ENCODE measurements at places on chromosomes 12 and 14.

DNA sequence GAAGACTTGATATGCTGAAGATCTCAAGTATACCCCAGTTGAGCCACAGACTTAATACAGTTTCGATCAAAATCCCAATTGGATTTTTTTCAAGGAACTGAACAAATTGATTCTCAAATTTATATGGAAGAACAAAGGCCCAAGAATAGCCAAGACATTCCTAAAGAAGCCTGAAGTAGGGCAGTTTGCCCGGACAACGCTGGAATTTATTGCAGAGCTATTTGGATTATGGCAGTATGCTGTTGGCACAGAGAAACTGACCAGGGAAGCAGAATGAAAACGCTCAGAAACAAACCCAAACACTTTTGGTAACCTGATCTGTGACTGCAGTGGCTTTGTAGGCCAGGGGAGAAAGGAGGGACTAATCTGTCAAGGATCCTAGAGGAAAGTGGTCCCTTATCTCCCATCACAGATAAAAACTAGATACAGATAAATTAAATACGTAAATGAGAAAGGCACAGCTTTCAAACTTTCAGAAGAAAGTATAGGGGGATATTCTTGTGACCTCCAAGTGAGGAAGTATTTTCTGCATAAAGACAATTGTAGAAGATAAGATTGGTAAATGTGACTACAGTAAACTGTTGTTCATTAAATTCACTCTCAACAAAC lies 35.9 kb upstream of the GSC start:
- no peak for DNase-seq

DNA sequence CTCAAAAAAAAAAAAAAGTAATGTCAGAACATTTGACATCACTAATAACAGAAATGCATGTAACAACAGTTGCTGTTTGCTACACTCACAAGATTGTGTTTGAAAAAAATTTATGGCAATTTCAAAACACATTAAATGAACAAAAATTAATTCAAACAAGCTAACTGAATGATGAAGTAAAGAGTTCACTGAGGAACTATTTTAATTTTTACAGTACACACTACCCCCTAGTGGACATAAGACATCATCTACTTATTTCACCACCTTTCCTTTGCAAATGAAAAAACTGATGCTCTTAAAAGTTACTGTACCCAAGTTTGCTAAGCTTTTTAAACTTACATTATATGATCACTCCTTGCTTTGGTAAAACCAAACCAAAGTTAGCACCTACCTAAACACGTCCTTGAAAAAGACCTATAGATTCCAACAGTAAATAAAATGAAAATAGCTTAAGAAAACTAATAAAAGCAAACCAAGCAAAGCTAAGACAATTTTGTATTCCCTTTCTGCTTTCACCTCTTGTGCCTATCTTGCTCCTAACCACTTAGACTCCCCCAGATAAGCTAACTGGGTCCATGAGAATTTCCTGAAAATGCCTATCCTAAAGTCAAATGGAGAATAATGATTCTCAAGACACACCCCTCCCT lies 22.2 kb downstream of the UBE2N start:
- DNase-seq: peak; percentile 42

GRCh38 chr12:92492291-92492690 lies 210.5 kb upstream of the PLEKHG7 start:
- no peak for DNase-seq

DNA sequence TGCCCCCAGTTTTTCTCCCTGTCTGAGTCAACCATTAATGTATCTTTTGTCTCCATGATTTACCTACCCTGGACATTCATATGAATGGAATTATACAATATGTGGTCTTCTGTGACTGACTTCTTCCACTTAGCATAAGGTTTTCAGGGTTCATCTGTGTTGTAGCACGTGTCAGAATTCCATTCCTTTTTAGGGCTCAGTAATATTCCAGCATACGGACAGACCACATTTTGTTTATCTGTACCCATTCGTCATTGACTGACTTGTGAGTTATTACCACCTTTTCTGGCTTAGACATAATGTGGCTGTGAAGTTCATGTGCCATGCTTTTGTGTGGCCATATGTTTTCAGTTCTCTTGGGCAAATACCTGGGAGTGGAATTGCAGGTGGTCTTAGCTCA lies 37.9 kb downstream of the TSPAN9 start:
- DNase-seq: no peak

- no peak for DNase-seq
These were observed 31.9 kb downstream of the CACNA1C start for GRCh38 chr12:2084553-2085296.

DNA sequence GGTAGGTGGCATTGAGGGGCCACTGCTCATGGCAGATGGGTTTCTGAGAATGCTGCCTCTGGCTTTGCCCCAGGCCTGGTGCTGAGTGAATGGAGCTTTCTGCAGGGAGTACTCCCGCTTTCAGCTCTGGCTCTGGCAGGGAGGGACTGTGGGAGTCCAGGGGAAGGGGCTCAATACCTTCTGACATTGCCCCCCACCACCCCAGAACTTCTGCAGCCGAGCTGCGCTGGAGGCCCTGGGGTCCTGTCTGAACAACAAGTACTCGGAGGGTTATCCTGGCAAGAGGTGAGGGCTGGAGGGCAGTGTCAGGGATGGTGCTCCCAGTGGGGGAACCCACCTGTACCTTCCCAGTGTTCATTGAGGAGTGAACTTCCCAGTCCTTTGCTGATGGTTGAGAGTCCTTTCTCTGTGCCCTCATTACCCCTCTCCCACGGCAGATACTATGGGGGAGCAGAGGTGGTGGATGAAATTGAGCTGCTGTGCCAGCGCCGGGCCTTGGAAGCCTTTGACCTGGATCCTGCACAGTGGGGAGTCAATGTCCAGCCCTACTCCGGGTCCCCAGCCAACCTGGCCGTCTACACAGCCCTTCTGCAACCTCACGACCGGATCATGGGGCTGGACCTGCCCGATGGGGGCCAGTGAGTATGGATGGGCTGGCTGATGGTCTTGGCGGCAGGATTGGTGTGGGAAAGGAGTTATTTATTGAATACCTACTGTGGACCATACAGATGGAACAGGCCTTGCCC lies 1.9 kb downstream of the SHMT2 start:
- DNase-seq: no peak

DNA sequence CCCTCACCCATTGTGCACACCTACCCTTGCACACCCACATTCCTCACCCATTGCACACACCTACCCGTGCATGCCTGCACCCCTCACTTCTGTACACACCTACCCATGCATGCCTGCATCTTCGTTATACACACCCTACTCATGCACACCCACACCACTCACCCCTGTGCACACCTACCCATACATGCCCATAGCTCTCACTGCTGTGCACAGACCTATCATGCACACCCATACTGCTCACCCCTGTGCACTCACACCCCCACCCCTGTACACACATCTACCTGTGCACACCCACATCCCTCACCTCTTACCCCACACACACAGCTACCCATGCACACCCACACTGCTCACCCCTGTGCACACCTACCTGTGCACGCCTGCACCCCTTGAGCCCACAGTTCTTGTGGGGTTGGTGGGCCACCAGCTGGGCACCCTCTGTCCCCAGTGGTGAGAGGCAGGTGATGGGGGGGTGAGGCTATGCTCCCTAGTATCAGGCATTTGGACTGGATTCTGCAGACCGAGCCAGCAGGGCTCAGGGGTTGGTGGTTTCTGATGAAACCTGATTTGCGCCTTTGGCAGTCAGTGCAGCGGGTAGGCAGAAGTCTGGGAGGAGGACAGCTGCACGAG lies 15.6 kb downstream of the CEP170B start:
- DNase-seq: no peak

GRCh38 chr12:10369557-10370415 lies 20.1 kb downstream of the KLRK1 start:
- DNase-seq: no peak

DNA sequence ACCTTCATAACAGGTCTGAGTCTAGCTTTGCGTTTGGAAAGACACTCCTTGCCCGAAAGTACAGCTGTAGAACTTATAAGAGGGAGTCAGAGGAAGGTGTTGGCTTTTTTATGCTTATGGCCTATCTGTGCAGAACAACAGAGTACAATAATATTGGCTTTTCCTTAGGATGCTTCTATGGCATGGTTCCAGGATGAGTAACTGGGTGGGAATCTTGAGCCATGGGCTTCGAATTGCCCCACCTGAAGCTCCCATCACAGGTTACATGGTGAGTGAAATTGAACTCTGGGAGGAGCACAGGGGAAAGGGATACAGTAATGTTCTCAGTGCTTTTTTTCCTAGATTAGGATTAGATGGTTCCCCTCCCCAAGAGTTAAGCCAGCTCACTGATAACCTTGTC lies 13.0 kb downstream of the PARP2 start:
- peak; percentile 26 for DNase-seq

- peak; percentile 78 for DNase-seq
These were observed 226.9 kb upstream of the CRY1 start for GRCh38 chr12:107320033-107320928.

GRCh38 chr12:48340943-48341342 lies 9.8 kb downstream of the ZNF641 start:
- no peak for DNase-seq

DNA sequence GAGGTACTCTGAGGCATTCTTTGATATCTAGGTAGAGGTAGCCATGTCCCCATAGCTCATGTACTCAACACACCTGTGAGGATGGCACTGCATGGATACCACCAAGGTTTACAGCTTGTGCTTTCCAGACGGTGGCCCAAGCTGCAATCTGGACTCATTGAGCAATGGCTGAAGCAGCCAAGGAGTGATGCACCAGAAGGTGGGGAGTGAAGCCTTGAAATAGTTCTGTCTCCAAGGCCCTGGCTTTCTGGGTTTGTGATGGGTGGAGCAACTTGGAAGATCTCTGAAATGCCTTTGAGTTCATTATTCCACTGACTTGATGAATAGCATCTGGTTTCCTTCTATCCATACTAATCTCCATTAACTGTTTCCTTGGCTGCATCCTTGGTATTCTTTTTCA lies 290.0 kb upstream of the NOVA1 start:
- DNase-seq: no peak

DNA sequence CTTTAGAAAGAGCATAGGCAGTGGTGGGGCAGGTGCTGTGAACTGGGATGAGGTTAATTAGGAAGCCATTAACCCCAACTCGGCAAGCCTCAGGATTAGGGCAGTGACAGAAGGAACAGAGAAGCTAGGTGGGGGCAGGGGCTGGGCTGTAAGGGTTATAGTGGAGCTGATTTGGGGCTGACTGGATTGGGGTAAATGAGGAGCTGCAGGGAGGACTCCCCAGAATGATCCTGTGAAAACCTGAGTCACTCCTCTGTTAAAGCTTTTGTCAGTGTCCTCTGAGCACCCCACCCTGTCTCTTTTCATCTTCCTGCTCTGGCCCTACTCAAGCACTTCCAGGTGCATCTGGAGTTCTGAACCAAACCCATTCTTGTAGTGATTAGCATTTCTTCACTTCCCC lies 4.4 kb downstream of the KLC1 start:
- DNase-seq: no peak

GRCh38 chr14:104580961-104581360 lies 1.4 kb downstream of the C14orf180 start:
- no peak for DNase-seq

DNA sequence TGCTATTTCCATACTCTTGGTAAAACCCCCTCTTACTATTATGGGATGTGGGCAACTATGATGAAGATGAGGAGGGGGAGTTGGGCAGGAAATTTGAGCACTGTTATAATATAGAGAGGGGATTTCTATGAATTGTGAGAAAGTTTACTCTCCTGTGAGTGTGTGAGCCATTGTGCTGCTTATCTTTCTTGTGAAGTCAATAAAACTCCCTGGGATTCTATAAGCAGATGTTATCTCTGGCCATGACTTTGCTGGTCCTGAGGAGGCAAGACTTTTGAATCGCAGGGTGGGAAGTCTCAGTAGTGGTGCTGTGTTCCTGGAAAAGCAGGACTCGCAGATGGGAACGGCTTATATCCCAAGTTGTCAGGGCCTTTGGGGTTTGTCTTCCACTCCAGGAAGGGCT lies 62.2 kb downstream of the EMP1 start:
- DNase-seq: no peak

DNA sequence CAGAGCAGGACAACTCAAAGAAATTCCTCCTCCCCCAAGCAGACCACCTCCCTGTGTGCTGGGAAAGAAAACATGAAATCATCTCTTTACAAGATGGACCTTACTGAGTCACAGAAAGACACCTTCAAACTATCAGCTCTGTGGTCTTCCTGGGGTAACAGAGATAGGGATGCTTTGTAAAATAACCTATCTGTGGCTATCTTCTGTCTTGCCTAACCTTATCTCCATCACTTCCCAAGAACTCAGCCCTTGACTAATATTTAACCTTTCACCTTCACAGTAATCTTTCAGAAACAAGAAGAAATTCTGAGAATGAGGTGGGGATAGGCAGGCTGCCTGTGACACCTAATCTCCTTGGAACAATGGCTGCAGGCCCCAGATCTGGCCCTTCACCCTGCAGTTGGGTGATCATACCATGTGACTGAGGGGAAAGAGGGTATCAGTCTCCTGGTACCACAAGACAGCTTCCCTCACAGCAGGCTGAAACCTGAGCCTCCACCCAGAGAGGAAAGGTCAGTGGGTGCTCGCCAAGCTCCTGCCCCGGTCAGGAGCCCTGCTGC lies 27.4 kb upstream of the CEBPE start:
- no peak for DNase-seq

DNA sequence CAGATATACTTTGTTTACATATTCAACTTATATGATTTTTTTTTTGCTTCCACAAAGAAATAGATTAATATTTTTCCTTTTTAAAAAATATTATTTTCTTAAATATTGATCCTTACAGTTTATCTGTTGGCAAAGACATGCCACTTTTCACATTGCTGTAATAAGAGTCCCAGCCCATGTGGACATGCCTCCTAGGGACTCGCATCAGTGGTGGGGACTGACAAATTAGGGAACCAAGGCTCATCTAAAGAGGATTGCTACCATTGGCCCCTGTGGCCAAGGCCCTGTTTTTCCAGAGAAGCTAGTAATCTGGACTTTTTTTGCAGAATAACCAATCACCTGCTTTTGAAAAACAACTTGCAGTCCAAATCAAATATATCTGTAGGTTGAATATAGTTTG lies 27.8 kb upstream of the BMAL2 start:
- DNase-seq: no peak

DNA sequence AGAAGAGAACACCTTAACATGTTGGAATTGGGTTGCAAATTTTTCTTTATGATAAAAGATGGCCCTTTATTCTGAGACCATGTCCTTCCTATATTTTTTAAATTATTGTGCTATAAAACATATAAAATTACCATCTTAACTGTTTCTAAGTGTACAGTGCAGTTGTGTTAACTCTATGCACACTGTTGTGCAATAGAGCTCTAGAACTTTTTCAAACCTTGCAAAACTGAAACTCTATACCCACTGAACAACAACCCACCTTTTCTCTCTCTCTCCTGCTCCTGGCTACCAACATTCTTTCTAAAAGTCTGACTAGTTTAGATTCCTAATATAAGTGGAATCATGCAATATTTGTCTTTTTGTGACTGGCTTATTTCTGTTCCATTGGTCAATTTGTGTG lies 7.8 kb upstream of the CPM start:
- DNase-seq: no peak

Data from RWPE1 (cell line).